Stimulated activated CD4-positive, alpha-beta T cell treated with anti-CD3 and anti-CD28 coated beads, Interleukin-1b, Interleukin-23, amount 100 ng/mL, for 1 hour (primary cell): ENCODE measurements at places on chromosomes 6 and 20.

DNA sequence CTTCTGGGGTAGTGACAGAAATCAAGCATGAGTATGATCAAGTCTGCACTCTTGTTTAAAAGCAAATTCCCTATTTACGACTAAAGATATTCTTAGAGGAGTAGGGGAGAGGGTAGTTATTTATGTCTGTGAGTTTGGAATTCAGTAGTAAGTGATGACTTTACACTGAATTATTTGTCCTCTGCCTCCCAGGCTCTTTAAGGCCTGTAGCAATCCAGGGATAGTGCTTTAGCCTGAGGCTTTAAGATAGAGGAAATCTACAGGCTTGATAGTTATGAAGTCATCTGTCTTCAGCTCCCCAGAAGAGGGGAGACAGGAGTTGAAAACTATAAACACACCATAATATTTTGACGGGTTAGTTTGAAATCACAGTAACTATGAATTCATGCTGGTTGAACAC, 664.5 kb downstream of the EPM2A start:
- DNase-seq, result no peak

- DNase-seq, result no peak
These were observed 39.7 kb upstream of the CLVS2 start for GRCh38 chr6:122956376-122956775.

GRCh38 chr6:148509800-148510581, 167.4 kb downstream of the SASH1 start:
- DNase-seq, result no peak

DNA sequence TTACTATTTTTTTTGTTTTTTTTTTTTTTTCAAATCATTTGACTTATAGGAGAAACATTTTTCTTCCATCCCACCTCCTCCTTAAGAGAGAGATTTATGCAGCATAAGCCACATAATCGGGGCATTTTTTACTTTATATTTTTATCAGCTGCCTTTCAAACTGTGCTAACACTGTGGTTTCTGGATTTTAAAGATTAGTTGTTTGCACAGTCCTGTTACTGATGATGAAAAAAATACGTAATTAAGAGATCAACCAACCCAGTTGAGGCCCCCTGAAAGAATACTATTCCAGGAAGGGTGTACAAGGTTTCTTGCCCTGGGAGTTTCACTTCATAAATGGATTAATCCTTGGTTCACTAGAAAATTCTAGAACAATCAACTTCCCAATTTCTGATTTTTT, 68.3 kb downstream of the MMS22L start:
- DNase-seq, result no peak

DNA sequence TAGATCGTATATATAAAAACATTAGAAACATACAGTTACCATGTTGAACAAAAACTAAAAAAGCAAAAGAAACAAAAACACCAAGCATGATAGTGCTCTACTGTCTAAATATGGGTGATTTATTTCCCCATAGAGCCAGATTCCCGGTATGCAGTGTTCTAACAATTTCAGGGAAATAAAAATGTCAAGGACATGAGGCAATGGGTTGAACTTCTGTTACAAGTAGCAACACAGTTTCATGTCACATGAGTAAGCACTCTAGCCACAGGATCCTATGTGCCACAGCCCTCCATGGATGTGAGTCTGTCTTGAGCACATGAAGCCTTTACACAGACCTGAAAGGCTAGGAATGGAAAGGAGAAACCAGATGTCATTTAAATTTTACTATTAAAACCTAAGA, 96.0 kb downstream of the MAP3K5 start:
- no peak for DNase-seq

GRCh38 chr6:88174906-88175305, 8.8 kb upstream of the CNR1 start:
- DNase-seq, result no peak

DNA sequence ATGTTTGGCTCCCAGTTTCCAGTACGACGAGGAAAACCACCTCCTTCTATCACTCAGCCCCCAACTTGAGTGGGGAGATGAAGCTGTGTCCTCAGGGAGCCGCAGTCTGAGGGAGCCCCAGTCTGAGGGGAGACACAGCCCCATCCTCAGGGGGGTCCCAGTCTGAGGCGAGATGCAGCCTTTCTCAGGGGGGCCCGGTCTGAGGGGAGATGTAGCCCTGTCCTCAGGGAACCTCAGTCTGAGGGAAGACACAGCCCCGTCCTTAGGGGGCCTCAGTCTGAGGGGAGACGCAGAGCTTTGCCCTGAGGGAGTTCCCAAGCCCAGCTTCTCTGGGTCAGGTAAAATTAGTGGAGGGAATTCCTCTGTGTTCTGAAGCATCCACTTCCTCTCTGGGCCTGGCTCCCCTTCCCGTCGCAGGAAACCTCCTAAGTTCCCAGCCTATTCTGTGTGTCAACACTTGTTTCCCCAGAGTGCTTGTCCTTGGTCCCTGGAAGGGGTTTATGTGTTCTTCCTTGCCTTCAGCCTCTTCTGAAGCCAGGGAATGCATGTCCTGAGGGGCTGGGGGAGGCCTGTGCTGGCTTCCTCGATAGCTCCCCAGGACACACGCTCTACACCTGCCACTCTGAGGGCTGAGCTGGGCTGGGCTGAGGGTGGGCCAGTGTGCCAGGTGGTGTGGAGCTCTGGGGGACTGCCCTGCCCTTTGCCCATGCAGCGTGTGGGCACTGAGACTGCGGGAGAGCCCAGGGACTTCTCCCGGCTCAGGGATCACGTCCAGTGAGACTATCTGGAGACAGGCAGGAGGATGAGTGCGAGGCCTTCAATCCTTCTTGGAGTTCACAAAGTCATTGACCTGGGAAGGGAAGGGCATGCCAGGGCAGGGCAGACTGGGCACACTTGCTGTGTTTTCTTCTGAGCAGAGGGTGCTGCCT, 55.4 kb downstream of the VEGFA start:
- no peak for DNase-seq

GRCh38 chr6:21955053-21955595, 341.7 kb downstream of the PRL start:
- no peak for DNase-seq

GRCh38 chr6:136751522-136751956, 40.7 kb downstream of the MAP3K5 start:
- DNase-seq, result no peak

GRCh38 chr6:38151580-38152500, 332.3 kb downstream of the ZFAND3 start:
- DNase-seq, result no peak

- no peak for DNase-seq
These were observed 16.3 kb downstream of the RPRD1B start for GRCh38 chr20:38049800-38050199.

DNA sequence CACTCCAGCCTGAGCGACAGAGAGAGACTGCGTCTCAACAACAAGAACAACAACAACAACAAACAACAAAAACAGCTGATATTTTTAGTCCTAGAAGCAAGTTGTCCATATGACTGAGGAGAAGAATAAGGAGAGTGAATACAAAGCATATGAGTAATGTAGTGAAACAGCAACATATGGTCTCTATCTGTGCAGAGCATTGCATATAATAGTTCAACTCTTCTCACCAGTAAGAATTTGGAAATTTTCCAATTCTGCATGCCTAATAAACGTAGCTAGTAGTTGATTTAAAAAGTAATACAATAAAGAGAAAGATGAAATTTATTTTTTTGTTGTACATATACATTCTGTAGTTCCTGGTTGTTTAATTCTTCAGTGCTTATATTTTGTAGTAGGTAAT, 129.7 kb upstream of the FAM83B start:
- no peak for DNase-seq

DNA sequence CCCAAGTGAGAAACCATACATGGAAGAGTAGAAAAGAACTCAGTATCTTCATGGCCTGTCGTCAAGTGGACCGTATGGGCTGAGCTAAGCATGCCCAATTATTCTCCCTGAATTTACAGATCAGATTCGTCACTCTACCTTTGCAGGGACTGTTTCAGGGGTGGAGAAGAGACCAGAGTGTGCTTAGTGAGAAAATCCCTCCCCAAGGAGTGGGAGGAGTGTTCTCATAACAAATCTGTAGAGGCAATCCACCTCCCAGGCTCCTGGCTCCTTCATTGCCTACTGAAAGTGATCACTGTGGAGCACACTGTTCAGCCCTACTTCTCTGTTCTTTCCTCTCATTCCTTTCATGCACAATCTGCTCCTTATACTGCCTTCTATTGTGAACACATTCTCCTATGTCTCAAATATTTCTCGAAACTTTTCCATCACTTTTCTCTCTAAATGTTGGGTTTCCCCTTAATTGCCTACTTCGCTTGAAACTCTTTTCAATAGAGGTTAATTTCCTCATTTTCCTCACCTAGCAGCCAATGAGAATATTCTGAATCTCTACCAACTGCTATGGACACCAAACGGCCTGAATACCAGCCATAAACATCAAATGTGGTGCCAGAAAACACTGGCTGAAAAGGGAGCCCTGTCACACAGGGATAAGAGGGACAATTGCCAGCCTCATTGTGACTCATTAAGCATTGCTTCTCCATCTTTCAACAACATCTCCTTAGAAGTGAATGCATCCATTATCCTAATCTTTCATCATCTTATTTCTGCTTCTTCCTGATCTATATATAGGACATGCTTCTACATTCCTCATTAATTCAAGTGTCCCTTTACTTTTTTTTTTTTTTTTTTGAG, 398.3 kb downstream of the UTRN start:
- DNase-seq, result no peak

GRCh38 chr6:72363844-72364740, 257.8 kb upstream of the KCNQ5 start:
- DNase-seq, result no peak

- no peak for DNase-seq
These were observed 123.3 kb upstream of the DUSP22 start for GRCh38 chr6:168865-169455.

DNA sequence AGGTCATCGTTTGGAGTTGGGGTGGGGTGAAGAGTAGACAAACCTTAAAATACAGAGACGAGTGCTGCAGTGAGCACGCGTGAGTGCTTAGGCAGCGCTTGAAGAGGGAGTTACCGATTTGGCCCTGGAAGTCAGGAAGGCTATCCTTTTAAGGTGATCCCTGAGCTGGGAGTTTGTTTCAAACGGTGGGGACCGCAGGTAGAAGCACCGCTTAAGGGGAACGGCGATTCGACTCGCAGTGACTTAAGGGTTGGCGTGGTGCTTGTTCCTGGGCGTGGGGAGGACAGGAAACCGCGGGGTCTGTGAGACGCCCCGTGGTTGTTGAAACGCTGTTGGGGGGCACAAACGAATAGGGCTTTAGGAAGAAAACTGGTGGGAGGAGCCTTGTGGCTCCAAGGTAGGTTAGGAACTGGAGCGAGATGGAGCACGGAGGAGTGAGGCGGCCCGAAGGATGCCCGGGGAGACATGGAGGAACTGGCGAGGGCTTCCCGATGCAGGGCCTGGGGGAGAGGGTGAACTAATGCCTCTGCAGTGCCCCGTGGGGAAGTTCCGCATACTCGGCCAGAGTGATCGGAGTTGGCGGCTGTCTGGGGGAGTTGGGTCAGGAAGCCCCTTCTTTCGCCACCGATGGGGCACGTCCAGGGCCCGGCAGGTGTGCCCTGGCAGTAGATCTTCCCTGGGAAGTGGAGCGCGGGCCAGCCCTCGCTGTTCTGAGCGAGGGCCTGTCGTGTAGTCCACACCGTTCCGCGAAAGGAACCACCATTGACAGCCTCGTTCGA, 1.3 kb upstream of the CDYL start:
- DNase-seq, result no peak

DNA sequence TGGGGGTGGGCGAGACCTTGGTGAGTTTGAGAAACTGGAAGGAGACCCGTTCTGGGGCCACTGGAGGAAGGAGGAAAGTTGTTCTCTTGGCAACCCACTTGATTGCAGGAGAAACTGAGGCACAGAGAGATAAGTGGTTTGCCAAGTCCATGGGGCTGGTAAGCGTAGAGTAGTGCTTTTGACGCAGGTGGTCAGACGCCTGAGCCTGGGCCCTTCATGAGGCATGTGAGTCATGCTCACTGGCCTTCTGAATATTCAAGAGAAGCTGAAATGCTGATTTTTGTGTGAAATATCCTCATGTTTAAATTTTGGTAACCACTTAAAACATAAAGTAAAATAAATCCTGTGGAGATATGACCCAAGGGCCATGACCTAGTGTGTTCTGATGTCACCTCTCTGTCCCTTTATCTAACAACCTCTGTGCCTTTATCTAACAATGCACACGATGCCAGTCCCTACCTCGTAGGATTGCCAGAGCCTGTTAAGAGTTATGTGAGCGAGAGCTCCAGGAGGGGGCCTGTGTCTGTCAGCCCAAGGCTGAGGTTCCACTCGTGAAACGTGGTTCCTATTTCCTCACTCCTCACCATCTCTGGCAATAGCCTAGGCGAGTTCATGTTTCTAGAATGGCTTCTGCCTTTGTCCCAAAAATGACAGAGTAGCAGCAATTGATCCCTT, 32.8 kb upstream of the PMEPA1 start:
- no peak for DNase-seq

- no peak for DNase-seq
These were observed 51.7 kb downstream of the NCOA6 start for GRCh38 chr20:34773726-34774125.

- DNase-seq, result no peak
These were observed 249.2 kb downstream of the CDC5L start for GRCh38 chr6:44636561-44637248.

- DNase-seq, result no peak
These were observed 1008.3 kb downstream of the KIF16B start for GRCh38 chr20:15564981-15565380.

GRCh38 chr6:124002377-124003081, 198.9 kb downstream of the NKAIN2 start:
- no peak for DNase-seq

DNA sequence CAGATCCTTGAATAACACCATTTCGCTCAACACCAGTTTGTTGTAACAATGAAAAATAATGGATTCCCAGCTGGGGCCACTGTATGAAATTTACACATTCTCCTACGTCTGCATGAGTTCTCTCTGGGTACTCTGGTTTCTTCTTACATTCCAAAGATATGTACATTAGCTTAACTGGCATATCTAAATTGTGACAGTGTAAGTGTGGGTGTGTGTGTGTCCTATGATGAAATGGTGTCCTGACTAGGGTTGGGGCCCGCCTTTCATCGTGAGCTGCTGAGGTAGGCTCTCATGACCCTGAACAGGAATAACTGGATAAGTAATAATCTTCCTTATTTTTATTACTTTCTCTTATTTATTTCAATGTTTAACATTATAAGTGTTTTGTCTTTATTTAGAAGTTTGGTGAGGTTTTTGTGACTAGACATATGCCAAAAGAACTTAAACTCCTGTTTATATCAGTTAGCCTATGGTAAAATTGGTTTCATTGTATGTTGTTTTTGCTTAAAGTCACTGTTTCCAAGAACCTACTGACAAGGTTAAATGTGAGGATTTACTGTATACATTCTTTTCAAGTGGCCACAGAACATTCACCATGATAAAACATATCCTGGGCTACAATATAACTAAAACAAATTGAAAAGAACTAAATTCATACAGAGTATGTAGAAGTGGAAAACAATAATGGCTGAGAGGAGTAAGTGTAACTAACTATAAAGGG, 42.4 kb downstream of the RBL1 start:
- no peak for DNase-seq

- no peak for DNase-seq
These were observed 51.2 kb upstream of the TPD52L1 start for GRCh38 chr6:125102411-125102810.

DNA sequence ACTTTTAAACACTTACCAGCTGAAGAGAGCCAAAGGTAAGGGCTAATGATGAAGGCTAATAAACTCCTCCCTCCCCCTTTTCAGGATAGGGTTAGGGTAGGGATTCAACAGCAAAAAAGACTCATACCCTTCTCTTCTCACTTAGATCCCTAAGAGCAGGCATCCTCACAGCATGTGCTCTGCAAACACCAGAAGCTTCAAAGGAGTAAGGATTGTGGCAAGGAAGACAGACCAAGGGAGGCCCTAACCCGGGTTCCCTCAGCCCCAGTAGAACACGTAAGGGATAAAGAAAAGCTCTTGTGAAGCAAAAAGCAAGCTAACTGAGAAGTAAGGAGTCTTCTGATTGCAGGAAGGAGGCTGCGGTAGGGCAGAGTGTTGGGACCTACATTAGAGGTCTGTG, 11.6 kb downstream of the MAP3K7 start:
- DNase-seq, result no peak
